Kidney tubule cell (primary cell): ENCODE measurements at places on chromosomes 3 and 15.

- DNase-seq = no peak
These were observed 188.2 kb downstream of the ZBTB20 start for GRCh38 chr3:114958930-114959329.

- peak; percentile 96 for DNase-seq
These were observed 15.4 kb downstream of the HOMER2 start for GRCh38 chr15:82936966-82937711.

DNA sequence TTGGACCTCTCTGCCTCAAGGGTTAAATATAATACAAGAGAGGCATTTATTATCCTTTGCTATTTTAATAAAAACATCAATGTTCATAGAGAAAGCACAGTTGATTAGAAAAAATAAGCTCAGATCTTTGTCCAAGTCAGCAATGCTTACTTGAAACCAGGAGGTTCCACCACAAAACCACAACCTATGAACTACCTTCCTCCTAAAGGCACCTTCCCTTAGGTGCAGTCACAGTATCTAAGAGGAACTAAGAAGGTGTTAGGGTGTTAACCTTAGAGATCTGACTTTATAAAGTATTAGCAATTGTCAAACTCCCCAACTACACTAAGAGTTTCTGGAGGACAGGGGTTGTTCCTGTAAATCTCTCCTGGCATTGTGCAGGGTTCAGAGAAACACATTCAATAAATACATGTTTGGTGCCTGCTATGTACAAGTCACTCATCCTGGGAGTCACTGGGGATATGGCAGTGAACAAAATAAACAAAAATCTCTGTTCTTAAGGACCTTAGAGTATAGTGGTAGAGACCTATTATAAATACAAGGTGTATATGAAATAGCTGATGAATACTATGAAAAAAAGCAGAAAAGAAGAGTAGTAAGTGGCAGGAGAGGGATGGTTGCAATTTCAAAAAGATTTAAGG, 208.6 kb downstream of the NFKBIZ start:
- DNase-seq = peak; percentile 48

DNA sequence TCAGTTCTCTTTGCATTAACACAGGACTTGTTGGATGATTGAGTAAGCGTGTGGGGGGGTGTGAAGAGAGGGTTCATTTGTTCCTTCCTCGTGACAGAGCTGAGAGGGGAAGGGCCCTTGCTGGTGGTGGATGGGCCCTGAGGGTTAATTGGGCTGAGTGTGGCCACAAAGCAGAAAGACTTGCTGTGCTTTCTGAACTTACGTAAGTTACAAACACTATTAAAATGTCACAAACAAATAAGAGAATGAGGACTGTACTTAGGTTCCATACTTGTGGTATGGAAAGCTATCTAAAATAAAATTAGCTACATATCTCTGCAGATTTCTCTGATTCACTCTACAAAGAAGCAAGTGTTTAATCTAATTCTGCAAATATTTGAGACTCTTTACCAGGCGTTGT, 231.3 kb downstream of the LPP start:
- DNase-seq = no peak

DNA sequence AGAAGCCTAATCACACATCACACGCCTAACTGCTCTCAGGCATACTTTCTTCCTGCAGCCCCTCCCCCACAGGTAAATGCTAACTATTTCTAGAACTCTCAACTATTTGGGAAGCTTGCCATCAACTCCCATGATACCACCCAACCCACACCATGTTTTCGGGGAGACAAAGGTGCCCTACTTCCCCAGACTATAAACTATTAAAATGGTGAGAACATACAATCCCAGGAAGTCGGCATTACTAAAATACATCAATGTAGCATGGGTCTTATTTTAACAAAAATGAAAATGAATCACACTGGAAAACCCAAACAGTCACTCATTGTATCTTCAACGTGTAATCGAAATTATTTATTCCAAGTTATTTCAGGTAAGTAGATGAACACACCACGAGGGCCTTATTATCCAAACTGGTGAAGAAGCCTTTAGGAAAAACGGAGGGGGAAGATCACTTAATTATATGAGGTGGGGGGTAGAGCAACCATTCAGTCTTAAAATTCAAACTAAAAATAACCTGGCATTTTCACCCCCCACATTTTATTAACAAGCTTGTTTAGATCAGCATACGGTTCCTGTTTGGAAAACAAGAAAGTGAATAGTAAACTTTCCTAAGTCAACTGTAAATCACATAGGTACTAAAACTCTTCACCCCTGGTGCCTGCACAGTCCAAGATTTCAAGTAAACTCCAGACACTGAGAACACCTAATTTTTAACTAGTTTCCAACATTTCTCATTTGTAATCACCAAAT, 1.9 kb downstream of the TBL1XR1 start:
- peak; percentile 78 for DNase-seq

- DNase-seq = no peak
These were observed 165.6 kb downstream of the APBA2 start for GRCh38 chr15:29051422-29051821.

DNA sequence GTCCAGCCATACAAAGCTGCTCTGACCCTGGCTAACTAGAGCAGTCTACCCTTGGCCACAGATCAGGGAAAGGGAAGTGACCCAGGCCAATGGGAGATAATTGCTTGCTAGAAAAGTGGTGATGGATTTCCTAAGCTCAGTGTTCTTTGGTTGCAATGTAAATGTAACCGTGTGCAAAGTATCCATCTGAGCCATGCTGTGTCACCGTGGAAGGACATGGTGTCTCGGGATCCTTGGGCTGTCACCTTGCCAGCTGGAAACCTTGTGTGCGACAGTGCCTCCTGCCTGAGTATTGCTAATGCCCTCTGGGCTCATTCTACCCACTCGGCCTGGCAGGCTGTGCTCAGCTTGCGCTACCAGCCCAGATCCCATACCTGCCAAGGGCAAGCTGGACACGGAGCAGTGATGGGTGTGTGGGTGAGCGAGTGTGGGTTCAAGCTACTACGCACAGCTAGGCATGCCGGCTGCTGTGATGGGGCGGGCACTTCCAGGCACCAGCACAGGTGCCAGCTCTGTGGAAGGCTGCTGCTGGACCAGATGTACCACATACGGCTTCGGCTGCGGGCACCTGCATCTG, 10.7 kb upstream of the SIAH2 start:
- DNase-seq = no peak

GRCh38 chr3:172201870-172202236, 162.5 kb downstream of the FNDC3B start:
- DNase-seq = peak; percentile 39
